Hematopoietic multipotent progenitor cell treated with erythropoietin and hydrocortisone succinate and interleukin-3 and kit ligand, for 8 days (in vitro differentiated cells): ENCODE measurements at places on chromosomes 11 and 22.

DNA sequence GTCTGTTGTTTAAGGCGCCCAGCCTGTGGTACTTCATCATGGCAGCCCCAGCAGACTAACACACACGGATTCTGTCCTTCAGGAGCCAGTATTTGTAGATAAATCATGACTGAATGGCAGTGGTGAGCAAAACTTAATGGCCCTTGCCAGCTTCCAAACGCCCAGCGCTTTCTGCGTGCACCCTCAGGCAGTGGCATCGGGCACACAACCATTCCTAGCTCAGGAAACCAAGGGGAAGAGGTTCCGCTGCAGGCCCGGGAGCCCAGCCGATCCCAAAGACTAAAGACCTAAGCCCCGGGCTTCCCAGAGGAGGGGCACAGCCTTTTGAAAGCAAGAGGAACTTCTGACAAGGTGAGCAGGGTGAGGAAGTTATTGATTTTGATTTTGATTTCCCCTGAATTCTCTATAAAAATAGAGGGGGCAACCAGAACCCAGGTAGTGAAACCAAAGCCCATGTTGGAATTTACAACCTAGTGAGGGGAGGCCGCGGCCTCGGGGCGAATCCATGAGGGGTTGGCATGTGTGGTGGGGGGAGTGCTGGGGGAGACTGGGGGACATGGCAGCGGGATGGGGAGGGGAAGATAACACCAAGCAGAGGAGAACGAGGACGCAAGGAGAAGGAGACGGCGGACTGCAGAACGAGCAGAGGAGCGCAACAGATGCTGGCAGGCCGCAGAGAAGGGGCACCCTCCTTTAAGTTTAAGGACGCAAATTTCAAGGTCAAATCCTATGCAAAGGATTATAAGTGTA, 79.9 kb upstream of the SEPTIN5 start:
- no peak for DNase-seq

GRCh38 chr11:9219572-9219971, 45.6 kb downstream of the DENND5A start:
- no peak for DNase-seq

DNA sequence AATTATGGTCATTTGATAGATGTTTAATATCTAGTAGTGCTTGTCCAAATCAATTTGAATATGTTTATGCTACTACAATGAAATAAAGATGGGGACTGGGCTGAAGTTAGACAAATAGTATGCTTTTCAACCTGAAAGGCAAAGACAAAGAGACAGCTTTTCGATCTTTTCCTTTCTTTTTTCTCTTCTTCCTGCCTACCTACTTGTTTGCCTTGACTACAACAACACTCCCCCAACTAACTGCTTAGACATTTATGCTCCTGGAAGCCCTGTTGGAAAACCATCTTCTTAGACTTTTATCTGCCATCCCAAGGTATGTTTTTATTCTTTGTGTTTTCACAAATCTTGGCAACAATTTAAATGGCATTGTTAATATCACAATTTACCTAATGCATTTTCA, 374.4 kb upstream of the DDI1 start:
- no peak for DNase-seq

GRCh38 chr22:32249231-32249630, 5.9 kb downstream of the SLC5A4 start:
- no peak for DNase-seq

DNA sequence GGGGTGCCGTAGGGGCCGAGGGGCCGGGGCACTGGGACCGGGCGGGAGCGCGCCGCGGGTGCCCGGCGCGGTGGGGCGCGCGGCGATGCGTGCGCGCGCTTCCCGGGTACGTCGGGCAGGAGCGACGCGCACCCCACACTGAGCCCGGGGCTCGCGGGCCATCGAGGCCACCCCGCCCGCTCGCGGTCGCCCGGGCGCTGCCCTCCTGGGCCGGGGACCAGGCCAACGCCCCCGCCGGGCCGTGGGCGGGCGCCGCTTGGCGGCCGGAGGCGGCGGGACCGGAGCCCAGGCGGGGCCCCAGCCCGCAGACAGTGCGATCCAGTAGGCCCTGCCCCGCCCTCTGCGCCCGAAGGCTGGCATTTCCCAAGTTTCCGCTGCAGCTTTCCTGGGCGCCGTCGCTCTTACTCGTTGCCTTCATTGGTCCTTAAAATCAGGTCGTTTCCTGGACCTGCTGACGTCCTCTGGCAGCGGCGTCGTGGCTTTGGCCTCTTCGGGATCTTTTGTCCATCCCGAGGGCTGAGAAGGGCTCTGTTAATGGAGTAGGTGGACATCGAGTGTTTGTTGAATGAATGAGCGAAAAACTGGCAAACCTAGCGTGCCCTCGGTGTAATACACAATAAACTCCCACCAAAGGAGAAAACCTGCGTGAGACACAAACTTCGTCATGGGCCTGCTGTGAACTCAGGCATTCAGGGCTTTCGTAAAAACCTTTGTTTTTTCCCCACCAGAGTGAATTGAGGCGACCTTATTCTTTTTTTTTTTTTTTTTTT, 638 bp downstream of the PARVA start:
- no peak for DNase-seq

- no peak for DNase-seq
These were observed 74.2 kb downstream of the YAP1 start for GRCh38 chr11:102184269-102184987.

GRCh38 chr11:1825039-1825740, 9.6 kb upstream of the SYT8 start:
- peak; percentile 52 for DNase-seq

DNA sequence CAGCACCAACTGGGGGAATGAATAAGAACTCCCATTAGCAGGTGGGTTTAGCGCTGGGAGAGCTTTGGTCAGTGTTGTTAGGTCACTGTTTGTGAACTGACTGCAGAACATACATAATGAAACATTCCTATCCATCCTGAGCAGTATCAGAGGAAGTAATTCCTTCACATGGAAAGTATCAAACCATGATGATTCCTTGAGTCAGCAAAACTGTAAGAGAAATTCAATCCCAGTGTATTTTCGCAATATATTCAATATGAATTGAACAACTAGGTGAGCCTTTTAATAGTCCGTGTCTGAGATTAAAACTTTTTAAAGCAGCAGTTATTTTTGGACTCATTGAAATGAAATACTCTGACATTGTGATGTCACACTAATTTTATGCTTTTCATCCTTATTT, 42.9 kb upstream of the TTC36 start:
- no peak for DNase-seq
